NCI-H446 (cell line): ENCODE measurements at places on chromosomes 11 and 22.

DNA sequence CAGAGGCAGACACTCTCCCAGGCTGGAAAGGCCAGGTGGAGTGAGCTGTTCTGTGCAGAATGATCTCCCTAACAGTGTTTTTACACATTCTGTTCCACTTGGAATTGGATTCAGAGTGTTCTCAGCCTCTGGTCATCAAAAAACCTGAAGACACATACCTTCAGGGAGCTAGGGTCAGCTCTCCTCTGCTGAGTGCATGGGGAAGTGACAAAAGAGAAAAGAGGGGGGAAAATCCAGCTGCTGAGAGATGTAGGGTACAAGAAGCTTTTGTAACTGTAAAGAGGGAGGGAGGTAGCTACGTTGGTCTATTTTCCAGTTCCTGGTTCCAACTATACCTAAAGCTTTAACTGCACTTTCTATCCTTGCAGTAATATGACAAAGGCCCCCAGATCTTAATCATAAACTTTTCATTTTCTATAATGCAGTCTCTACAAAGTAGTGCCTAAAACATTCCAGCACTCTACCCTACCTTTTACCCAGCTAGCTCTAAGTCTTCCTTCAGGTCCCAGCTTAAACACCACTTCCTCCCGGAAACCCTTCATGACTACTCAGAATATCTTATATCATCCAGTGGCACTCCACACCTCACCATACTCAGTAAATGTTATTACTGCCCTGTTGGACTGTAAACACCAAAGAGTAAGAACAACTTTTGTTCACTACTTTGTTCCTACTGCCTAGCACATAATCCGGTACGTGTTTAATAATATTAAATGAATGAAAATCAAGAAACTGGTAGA lies 9.2 kb downstream of the MAPK1 start:
- no peak for DNase-seq

DNA sequence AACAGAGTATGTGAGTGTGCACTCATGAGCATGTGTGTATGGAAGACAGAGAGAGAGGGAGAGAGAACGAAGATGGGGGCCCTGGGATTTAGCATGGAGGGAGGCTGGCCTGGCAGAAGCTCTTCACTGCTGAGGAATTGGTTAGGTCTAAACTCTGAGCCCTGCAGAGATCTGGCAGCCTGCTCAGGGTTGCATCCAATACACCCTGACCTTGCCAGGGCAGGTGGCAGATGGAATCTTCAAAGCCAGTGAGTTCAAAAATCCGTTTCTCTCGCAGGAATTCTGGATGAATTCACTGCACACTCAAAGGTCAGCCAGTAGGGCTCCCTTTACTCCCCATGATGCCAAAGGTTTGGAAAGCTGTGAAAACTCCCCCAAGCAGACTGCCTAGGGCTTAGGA lies 61.4 kb upstream of the OLFML1 start:
- DNase-seq, result no peak

- no peak for DNase-seq
Observed at GRCh38 chr11:59818572-59818971, 8.0 kb upstream of the MRPL16 start.

DNA sequence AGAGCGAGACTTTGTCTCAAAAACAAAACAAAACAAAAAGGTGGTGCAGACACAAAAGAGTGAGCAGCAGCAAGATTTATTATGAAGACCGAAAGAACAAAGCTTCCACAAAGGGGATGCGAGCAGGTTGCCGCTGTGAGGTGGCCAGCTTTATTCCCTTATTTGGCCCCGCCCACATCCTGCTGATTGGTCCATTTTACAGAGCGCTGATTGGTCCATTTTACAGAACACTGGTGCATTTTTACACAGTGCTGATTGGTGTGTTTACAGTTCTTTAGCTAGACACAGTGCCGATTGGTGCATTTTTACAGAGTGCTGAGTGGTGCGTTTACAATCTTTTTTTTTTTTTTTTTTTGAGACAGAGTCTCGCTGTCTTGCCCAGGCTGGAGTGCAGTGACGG lies 77.4 kb downstream of the CECR2 start:
- no peak for DNase-seq

DNA sequence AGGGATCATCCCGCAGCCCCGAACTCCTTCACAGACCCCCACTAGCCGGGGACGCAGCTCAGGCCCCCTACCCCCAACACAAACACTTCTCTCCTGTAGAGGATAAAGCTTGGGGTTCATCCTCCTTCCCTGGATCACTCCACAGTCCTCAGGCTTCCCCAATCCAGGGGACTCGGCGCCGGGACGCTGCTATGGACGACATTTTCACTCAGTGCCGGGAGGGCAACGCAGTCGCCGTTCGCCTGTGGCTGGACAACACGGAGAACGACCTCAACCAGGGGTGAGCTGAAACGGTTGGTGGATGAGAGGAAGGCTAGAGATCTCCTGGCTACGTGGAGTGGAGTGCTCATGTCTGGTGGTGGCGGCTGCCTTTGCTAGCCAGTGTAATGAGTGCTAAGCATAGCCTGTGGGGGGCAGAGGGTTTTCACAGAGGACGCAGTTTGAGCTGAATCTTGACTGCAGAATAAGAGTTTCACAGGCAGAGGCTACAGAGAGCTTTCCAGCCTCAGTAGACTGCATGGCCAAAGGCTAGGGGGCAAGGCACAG lies 580 bp downstream of the ILK start:
- DNase-seq, result no peak
